Stimulated activated CD8-positive, alpha-beta memory T cell treated with anti-CD3 and anti-CD28 coated beads, Interleukin-7, amount 100 ng/mL, for 24 hours (primary cell): ENCODE measurements at places on chromosomes 13 and 19.

DNA sequence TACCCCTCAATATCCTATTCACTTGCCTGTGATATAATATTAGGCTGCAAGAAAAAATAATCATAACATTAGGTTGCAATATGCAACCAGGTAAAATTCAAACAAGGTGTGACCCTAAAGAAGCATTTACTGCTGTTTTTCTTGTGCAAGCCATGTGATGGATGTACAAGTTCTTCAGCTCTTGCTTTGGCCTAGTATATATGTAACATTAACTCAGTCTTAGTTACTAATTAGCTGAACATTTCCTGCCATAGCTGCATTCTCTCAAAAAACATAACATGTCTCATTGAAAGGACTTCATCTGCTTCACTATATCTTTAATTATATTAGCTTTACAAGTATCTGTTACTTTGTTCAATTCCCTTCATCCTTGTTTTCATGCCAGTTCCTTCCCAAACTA is 406.8 kb upstream of the HTR2A start:
- no peak for DNase-seq

DNA sequence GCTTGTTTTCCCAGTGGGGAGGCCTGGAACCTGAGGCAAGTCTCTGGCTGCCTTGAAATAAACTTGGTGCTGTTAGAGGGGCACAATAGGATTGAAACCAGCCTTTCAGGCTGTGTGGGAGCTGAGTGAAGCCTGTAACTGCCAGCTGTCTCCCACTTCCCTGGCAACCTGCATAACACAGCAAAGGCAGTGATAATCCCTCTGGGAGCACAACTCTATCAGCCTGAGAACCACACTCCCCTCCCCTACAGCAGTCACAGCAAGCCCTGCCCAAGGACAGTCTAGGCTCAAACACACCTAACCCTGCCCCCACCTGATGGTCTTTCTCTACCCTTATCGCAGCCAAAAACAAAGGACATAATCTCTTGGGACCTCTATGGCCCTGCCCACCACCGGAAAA is 683.8 kb upstream of the ATXN8OS start:
- no peak for DNase-seq

- no peak for DNase-seq
Observed at GRCh38 chr19:14770136-14770535, 8.2 kb downstream of the ADGRE2 start.

DNA sequence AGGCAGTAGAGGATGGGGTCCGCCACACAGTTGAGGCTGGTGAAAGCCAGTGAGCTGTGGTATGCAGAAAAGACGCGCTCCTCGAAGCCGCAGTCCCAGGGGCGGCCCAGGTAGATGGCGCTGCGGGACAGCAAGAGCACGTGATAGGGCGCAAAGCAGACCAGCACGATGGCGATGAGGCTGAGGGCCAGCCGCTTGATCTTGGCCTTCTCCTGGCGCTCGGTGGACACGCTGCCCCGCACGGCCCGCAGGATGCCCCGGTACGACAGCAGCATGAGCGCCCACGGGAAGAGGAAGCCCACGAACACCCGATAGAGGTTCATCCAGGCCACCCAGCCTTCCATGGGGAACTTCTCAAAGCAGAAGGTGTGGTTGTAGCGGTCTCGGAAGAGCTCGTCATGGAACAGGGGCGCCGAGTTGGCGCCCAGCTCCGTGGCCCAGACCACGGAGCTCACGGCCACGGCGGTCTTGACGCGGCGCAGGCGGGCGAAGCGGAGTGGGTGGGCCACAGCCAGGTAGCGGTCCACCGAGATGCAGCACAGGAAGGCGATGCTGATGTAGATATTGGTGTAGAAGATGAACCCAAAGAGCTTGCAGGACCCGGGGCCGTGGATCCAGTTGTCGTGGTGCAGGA is 6.5 kb upstream of the OPA3 start:
- DNase-seq = peak; percentile 14

DNA sequence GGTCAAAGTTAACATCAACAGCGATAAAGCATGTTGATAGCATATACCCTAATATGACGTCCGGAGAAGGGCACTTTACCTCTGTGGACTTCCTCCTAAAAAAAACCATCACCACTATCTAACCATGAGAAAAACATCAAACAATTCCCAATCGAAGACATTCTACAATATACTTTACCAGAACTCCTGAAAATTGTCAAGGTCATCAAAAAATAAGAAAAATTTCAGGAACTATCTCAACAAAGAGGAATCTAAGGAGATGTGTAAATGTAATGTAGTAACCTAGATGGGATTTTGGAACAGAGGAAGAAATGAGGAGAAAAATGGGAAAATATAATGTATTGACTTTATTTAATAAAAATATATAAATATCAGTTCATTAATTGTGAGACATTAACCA is 1026.8 kb upstream of the MIR17HG start:
- no peak for DNase-seq

DNA sequence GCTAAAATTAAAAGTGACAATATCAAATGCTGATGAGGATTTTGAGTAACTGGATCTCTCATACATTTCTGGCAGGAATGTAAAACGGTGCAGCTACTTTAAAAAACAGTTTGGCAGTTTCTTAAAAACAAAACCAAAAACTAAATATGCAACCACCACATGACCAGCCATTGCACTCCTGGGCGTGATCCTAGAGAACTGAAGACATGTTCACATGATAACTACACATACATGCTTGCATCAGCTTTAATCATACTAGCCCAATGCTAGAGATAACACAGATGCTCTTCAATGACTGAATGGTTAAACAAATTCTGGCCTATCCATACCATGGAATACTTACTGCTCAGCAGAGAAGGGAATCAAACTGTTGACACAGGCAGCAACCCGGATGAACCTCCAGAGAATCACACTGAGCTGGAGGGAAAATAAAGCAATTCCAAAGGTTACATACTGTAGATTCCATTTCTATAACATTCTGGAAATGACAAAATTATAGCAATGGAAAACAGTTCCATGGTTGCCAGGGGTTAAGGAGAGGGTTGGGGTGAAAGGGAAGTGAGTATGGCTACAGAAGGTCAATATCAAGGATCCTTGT is 25.5 kb upstream of the NAXD start:
- no peak for DNase-seq

GRCh38 chr13:112781881-112782361 is 92.1 kb downstream of the ATP11A start:
- DNase-seq = no peak

DNA sequence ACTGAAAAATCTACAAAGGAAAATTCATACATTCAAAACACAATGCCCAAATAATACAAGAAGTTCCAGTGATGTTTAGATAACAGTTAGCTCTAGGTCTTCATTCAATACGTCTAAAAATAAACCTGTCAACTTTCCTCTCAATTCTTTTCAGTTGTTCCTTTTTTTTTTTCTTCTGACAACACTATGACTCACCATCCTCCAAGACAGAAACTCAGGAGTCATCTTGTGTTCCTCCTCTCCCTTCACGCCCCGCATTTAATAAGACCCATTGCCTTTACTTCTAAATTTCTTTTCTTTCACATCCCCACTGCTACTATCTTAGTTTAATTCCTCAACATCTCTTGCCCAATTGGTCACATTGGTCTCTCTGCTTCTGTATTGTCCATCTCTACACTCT is 759.9 kb downstream of the GPC5 start:
- no peak for DNase-seq
